NCI-H1436 treated with DMSO at 0.1 percent for 48 hours (cell line): ENCODE measurements at places on chromosomes 2 and 18.

DNA sequence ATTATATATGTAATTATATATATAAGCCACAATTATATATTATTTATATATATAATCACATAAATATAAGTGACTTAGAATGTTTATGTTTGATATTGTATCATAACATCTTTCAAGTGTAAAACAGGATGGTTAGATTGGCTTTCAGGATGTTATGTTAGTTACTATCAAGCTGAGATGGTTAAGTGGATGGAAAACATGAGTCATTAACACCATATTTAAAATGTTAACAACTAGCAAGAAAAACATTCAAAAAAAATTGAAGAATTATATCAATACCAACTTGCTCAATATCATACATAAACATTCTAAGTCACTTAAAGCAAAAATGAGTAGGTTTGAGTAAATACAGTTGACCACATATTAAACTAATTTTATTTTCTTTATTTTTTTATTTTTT, 21.8 kb upstream of the RAB27B start:
- DNase-seq, result no peak

DNA sequence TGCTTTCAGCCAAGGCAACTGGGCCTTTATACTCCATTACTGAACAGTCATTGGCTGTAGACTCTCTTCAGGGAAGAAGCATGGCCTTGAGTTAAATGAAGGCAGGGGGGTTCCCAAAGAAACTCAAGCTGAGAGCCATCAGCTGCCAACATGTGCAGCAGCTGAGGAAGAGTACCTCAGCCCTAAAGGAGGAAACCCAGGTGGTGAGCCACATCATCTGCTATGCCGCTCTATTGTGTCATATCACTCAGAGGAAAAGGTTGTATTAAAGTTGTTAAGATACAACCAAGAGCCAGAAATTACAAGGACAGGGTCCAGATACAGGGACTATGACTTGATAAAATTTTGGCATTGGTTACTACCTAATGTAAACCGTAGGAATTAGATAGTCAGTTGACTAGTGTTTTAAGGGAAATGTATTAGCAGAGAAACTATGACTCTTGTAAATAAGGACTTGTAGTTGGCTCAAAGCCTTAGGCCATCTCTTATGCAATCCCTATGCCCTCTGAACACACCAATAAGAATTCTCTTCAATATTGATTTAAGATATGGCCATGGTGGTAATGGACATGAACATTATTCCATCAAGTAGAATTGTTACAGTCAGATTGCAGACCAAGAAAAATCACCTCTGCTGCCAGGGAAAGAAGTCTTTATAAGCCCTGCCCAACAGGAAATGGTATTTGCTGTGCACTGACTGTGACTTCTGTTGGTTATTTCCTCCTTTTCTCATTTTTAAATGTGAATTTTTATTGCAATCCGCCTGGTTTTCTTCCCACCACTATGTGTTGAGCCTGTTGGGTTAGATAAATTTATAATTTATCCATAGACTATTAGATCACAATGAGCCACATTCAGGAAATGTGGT, 9.2 kb upstream of the LRPPRC start:
- DNase-seq, result no peak

DNA sequence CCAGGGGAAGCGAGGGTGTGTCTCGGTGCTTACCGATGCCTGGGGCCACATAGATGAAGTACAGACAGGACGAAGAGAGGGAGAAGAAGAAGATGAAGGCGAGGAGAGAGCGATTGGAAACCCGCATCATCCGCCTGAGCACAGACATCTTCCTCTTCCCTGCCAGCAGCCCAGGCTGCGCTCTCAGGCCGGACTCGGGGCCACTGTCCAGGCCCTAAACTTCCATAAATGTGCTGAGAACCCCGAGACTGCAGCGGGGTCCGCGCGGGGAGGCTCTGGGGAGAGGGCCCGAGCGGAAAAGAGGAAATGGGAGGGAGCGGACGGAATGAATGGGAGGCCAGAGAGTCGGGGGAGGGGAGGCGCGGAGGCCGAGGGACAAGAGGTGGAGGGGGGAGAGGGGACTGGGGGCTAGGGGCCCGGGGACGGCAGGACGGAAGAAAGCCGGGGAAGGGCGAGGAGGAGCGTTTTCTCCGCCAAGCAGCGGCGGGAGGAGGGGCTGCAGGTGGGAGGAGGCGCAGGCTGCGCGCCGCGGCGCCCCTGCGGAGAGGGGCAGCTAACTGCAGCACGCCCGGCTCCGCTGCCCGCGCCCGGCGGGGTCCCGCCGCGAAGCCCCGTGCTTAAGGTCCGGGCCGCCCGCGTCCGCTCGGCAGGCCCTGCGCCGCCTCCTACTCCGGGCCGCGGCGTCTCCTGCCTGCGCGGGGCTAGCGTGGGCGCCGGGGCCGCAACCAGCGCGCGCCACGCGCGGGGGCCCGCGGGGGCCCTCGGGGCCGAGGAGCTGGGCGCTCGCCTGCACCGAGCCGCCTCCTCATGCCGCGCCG, at the start of gene B4GALT6:
Gene B4GALT6, minus strand, starts transcription at position 303 of the 818 bp plus-strand sequence. Its CDS starts 155 bp downstream, at position 148.
- DNase-seq, result no peak

DNA sequence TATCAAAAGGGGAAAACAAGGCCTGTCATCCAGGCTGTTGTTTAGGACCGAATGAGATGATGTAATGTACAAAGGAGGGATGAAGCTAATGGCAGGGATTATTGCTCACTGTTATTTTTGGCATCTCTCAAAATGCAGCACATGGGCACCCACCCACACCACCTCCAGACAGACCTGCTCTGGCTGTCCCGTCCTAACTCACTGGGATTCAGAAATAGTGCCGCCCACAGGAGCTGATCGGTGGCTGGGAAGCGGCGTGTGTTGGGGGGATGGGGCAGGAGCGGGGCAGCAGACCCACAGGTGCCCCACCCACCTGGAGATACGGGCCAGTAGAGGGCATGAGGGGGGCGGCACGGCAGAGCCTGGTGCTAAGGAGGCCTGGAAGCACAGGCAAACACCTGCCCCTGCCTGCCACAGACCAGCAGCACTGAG, 52.2 kb downstream of the CRACDL start:
- no peak for DNase-seq

DNA sequence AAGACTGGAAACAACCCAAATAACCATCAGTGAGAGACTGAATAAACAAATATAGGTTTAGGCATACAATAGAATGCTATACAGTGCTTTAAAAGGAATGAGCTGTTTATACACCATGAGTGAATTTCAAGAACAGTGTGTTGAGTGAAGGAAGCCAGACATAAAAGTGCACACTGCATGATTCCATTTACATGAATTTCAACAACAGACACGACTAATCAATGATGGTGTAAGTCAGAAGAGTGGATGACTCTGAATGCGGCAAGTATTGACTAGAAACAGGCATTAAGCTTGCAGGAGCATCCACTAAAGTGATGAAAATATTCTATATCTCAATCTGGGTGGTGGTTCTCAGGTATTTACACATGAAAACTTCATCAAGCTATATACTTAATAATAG, 142.7 kb upstream of the SLC39A10 start:
- DNase-seq, result no peak

DNA sequence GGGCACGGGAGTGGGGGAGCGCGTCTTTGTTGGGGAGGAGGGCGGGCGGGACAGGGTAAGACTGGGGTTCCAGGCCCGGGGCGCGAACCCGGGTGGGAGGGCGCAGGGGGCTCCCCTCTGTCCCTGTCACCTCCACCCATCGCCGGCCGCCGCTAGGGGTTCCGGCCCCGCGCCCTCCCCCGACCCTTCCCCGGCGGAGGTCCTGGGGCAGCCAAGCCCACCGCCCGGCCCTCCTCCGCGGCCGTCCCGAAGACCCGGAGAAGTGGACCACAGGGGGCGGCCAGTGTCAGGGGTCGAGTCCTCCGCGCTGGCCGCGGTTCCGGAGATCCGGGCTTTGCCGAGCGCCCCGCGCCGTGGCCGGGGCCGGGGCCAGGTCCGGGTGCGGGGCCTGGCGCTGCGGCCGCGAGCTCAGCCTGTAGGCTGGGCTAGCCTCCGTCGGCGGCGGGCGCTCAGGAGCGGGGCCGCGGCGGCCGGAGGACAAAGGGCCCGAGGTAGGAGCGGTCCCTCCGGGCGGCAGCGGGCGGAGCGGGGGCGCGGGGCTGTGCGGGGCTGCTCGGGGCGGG, 16.6 kb upstream of the E2F6 start:
- no peak for DNase-seq

- DNase-seq, result no peak
Observed at GRCh38 chr2:25912851-25913695, 34.8 kb upstream of the ASXL2 start.
